T-helper 22 cell (primary cell): ENCODE measurements at places on chromosomes 1 and 21.

GRCh38 chr1:110102081-110102480 lies 10.2 kb upstream of the UBL4B start:
- no peak for DNase-seq

GRCh38 chr1:95118067-95118499 lies 928 bp downstream of the TLCD4 start:
- DNase-seq: no peak

DNA sequence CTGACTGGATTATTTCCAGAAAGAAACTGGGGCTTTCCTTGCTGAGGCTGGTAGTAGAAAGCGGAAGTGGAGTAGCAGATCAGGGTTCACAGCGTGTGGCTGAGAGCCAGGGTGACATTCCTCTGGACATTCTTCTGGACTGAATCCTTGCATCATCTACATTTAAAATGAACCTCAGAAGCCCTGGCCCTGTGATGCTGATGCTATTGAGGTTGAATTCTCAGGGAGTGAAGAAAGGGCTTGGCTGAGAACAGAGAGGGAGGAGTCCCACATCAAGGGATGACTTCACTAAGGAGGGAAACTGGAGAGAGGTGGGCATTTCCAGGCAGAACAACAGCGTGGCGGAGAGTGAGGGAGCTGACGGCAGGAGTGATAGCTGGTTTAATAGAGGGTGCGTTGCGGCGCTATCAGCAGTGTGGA lies 102.3 kb upstream of the LMO4 start:
- DNase-seq: no peak

DNA sequence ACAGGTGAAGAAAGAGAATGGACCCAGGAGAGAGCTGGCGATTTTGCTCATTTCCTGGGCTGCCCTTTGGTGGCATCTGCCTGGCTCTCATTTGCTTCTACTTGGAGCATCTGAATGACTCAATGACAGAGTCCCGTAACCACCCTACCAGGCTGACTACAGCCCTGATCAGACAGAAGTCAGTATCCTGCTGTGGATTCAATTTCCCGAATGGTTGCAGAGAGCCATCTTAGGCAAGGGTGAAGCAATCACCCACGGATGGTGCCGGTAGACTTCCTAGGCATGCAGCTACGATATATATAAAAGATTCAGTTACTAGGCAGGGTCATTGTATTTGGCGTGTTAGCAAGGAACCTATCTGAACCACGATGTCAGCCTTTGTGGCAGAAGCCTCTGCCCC lies 10.2 kb downstream of the AJAP1 start:
- DNase-seq: no peak

GRCh38 chr1:66533804-66534740 lies at the start of gene SGIP1:
Gene SGIP1, plus strand, starts transcription at chr1:66534153. Its CDS starts 206 bp downstream, at chr1:66534359.
- DNase-seq: no peak

- DNase-seq: no peak
Measured at GRCh38 chr1:178660461-178660860, 64.6 kb upstream of the RALGPS2 start.

- DNase-seq: no peak
Measured at GRCh38 chr1:227065311-227065710, 125.2 kb downstream of the COQ8A start.

DNA sequence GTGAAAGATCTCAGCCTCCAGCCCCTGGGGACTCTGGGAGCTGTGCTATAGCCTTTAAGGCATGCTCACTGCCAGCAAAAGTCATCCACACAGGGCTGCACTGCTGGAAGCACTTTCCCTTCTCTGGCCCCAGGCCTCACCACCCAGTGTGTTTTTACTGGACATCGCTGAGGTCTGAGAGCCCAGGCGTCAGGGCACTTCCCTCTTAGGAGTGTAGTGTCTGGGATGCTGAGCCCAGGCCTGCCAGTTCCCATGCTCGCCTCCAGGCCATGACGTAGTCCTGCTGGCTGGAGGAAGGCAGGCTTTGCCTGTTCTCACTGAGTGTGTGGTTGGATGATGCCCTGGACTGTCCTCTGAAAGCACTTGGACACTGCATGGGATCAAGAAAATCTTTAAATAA lies 101.2 kb downstream of the GDAP2 start:
- DNase-seq: no peak

DNA sequence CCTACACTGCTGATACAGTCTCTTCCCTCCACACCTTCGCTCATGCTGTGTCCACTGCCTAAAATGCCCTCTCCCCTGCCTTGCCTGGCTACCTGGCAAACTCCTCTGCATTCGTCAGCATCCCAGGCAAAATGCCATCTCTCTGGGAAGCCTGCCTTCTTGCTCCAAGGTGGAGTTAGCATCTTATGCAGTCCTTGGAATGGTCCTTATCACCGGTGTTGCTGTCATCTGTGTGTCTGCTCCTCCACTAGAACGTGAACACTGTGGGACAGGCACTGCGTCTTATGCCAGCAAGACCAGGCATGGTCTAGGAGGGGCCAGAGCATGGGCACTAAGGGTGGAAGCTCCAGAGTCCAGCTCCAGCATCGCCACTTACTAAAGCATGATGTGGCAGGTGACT lies 211.8 kb downstream of the MATN1 start:
- no peak for DNase-seq

DNA sequence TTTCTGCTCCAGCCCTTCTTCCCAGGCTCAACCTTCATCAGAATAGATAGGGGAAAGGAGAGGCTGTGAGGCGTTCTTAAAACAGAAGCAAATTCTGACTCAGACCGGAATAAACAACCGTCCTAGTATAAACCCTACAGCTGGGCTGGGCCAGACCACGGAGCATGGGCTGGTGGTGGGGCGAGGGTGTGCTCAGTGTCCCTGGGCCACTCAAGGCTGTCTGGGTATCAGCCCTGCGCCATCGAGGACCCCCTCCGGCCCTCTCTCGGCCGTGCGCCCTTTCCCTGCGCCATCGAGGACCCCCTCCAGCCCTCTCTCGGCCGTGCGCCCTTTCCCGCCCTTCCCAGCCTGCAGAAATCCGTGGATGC lies 36.0 kb downstream of the CAPN2 start:
- DNase-seq: no peak

DNA sequence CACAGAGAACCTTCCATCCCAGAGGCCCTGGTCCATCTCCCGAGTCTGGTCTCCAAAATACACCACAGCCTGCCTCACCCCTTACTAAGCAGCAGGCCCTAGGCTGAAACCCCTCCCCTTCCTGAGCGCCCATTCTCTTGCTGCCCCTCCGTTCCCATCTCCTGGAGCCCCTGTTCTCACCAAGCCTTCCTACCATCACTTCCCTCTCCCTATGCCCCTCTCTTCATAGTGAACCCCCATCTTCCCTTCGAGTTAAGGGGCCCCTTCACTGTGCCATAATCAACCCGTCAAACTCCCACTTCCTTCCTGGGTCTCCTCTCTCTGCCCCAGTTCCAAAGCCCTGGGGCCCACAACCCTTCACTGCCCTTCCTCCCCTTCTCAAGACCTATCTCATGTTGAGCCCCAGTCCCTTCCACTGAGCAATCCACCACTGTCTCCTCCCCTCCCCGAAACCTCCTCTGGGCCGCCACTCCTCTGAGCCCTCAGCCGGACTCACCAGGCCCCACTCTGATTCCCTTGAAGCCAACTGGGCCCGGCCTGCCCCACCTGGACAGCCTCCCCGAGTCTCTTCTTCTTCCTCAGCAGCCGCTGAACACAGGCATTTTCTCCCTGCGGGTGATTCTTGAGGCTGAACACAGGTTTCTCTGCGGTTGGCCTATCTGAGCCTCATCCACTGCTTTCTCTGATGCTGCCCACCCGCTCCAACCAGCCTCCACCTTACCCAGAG lies 42.2 kb upstream of the WASF2 start:
- no peak for DNase-seq
